ENCODE measurements at places on chromosomes 3 and 15.
A peak's percentile ranks its signal among the peaks of the same experiment; 100 is the strongest.

DNA sequence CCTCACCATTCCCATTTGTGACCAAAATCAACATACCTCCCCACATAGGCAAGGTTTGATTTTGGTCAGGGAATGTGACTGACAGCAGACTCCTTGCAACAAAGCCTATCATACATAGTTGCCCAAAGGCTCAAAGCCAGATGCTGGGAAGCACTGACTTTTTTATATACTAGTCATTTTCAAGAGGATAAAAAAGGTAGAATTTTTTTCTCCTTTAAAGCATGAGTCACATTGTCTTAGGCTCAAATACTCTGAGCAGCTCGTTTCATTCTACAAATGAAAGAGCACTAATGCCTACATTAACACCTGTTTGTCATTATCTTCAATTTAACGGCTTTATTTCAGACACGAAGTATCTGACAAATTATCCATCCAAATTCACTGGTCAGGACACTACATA lies 36.2 kb downstream of the ICE2 start:
- no peak for DNase-seq

GRCh38 chr3:20403986-20404740 lies 218.2 kb upstream of the SGO1 start:
- no peak for DNase-seq

DNA sequence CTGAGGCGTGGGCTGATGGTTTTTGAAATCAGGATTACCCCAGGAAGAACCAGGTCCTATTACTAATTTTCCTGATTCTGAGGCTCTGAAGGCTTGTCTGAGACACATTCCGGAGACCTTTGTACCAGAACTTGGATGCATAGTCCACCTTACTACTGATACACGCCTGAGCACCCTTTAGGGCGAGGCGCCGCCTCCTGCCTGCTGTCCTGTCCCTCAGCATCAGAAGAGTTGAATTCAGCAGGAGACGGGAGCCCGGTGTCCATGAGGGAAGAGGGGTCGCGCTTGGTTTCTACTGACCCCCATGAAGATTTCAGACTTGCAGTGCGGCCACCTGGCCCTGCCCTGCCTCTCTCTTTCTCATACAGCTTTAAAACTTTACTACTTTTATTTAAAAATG lies 49.9 kb downstream of the KLF13 start:
- no peak for DNase-seq

DNA sequence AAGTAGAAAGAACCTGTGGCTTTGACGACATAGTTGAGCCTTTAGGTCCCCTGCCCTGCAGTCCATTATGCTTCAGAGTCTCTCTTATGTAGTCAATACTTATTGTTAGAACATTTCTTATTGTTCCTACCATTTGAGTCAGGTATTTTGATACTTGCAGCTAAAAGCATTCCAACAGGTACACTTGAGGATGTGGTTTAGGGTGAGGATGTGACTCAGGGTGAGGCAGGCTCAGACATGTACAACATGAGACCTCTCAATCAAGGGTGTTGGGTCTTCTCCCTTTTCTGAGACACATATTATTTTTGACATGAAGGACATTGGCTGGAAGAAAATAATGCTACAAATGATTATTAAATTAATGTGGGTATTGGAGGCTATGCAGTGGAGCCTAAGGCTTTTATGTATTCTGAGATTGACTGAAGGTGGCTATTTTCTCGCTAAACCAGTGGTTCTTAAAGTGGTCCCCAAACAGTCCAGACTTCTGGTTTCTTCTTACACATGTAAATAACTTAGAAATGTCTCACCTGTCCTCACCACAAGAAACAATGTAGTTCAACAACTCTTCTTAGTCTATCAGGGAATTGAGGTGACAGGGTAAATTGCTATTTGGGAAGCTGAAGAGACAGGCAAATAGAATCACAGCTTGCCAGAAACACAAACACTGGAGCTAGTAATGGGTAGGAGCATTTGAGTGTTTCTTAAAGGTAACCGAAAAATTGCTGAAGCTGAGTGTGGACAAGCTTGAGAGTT lies 135.5 kb upstream of the ZPLD1 start:
- no peak for DNase-seq

DNA sequence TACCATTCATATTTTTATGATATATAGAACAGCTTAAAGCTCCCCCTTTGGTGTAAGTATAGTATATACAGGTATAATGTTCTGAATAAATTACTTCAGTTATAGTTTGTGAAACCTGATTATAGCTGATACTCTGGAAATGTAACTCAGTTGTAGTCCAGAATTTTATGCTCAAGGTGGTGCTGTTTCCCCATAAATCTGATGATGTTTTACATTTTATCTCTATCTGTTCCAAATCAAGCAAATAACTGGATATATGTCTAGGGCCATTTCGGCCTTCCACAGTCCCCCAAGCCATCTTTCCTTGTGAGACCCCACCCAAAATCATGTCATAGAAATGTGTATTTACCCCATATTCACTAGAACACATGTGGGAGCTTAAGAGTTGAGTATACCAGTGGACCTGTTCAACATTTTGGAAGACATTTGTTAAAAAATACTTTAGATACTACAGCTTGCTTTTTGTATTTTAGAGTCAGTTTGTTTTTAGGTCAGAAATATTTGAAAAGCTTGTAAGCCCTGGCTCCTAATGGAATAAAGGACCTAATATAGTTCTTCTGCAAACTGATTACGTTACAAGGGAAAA lies 107.1 kb downstream of the ATG7 start:
- DNase-seq, result no peak

DNA sequence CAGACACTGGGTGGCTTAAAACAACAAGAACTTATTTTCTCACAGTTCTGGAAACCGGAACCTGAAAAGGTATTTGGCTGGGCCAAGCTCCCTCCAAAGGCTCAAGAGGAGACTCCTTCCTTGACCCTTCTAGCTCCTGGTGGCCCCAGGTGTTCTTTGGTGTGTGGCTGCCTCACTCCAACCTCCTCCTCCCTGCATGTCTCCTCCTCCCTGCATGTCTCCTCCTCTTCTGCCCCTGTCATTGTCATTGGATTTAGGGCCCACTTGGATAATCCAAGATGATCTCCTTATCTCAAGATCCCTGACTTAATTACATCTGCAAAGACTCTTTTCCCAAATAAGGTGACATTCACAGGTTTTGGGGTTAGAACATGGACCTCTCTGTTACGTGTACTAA lies 69.8 kb upstream of the MFGE8 start:
- no peak for DNase-seq

DNA sequence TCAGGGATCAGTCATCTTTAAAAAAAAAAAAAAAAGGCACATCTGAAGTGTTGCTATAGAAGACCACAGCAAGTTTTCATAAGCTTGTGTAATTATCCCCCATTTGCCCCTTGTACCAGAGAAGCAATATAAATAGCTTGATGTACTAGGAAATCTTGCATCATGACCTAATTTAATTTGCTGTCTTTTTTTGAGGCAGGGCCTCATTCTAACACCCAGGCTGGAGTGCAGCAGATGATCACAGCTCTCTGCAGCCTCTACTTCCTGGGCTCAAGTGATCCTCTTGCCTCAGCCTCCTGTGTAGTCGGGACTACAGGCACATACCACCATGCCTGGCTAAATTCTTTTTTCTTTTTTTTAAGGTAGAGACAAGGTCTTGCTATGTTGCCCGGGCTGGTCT lies 88.7 kb downstream of the ARIH1 start:
- DNase-seq, result no peak

DNA sequence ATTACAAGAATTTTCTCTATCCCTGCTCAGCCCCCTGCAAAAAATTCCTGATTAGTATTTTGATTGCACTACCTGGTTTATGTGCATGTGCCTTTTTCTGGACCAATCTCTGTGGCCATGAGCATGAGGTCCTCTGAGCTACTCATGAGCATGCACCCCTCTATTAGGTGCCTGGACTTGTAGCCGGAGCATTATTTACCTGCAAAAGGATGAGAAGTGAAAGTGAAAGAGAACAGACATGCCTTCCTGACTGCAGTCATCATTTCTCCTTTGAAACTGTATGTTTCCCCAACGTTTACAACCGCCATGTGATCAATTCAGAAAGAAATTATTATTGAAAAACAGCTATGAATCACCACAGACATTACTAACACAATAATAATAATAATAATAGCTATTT lies 1008.8 kb downstream of the ROBO2 start:
- no peak for DNase-seq

DNA sequence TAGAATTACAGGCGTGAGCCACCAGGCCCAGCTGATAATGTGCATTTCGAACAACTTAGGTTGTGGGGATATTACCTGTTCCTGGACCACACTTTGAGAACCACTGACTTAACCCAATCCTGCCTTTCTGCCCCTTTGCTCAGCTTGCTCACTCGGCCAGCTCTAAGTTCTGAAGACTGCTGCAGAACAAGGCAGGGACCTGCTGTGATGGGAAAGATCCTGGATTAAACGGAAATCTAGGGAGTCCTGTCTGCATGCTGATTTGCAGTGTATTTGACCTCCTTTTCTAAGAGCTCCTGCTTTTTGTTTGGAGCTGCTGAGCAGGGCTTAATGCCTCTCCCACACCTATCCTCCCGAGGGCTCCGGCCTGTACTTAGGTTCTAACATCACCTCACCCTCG lies 2.9 kb downstream of the LTK start:
- no peak for DNase-seq

DNA sequence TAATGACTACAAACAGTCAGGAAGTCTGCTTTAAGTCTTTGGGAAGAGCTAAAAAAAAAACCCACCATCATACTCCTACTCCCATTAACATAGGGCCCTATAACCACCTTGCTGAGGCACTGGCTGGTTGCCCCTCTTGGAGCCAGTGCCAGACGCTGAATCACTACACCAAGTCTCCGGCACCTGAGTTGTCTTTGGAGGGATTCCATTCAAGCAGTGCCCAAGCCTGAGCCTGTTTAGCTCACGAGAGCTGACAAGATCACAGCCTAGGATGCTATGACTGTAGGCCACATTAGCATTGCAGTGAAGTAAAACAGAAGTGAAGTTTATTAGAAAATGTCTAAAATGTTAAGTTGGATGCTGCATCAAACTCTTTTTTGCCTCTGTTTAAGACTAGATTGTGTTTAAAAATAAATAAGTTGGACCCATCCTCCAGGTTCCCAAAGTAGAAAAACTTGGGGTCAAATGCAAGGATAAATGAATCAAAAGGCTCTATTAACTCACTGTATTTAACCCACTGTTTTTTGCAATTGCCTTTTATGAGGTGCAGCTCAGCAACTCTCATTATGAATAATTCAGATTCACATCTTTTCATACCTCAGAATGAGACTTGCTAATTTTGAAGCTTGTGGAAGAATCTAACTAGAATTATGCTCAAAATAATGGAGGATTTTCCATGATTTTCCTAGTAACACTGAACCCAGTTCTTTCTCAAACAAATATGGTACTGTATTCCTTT lies 461.9 kb downstream of the FOXP1 start:
- DNase-seq, result no peak

DNA sequence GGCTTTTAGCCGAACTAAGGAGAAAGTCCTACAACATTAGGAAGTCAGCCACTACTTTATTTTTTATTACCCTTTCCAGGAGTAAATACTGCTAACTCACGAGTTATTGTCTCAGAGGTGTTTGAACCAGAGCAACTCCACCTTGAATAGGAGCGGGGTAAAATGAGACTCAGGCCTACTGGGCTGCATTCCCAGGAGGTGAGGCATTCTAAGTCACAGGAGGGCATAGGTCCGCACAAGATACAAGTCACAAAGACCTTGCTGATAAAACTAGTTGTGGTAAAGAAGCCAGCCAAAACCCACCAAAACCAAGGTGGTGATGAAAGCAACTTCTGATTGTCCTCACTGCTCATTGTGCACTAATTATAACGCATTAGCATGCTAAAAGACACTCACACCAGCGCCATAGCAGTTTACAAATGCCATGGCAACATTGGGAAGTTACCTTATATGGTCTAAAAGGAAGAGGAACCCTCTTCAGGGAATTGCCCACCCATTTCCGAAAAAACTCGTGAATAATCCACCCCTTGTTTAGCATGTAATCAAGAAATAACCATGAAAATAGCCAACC lies 555.9 kb downstream of the IGSF11 start:
- no peak for DNase-seq

GRCh38 chr15:89187986-89188514 lies 33.3 kb downstream of the RLBP1 start:
- no peak for DNase-seq

- DNase-seq, result no peak
These were observed 207.9 kb upstream of the GADL1 start for GRCh38 chr3:31102196-31102879.

DNA sequence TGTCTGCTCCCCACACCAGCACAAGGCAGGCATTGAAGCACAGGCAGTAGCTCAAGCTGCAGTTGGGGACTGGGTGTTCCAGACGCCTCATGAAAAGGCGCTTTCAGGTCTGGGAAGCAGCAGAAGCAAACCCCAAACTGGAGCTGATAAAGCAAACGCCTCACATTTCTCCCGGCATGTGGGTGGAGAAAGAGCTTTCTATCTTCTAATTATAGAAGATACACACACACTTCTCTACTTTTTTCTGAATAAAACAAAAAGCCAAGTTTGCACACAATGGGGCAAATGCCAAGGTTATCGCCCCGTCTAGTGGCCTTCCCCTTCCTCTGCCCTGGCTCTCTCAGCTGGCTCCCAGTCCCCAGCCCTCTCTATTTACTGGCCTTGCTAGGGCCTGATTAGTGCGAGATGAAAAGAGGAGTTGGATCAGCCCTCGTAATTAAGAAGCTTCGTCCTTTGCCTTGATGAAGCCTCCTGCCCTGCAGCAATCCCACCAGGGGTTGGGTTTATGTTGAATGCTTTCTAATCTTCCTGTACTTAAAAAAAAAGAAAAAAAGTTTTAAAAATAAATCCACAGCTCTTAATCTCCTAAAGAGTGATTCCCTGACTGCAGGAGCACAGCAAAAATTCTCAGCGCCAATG lies 120.2 kb downstream of the MEGF11 start:
- DNase-seq, result no peak

- DNase-seq, result peak; percentile 44
These were observed 48.5 kb downstream of the THBS1 start for GRCh38 chr15:39629371-39629770.

DNA sequence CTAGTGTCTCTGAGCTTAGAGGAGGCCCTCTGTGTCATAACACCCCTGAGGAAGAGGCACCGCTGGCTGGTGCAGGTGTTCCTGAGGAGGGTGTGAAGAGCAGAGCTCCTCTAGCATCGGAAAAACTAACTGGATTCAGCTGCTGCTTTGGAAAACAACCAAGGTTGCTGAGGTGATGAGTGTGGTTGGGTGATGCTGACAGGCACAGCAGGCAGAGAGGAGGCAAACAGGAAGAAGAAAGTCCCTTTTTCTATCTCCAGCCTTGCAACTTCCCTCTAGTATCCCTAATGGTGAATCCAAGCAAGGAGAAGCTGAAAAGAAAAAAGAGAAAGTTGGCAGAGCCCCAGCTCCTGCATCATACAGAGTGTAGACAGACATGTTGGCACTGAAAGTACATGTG lies 3.8 kb upstream of the OR4F15 start:
- no peak for DNase-seq

DNA sequence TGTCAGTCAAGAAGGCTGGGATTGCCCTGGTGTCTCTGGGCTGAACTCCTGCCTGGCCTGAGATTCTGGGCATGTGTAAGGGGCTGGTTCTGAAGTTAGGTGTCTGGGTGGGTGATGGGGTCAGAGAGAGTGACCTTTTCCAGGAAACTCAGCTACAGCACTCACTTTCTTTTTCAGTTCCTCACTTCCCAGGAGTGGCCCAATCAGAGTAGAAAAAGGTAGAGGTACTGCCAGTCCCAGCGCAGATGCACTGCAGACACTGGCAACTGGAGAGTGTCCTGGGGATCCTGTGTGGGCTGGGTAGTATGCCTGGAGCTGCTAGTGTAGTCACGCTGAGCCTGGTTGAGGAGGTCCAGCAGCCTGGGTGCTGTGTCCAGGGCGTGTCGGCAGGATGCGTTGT lies 46.5 kb upstream of the APEH start:
- DNase-seq, result no peak

Measured in stimulated activated naive CD8-positive, alpha-beta T cell treated with anti-CD3 and anti-CD28 coated beads, Interleukin-15, amount 100 ng/mL, for 72 hours (primary cell).